MM.1S (cell line): ENCODE measurements at places on chromosomes 3 and 15.

- no peak for DNase-seq
Observed at GRCh38 chr3:145533696-145534095, 627.3 kb downstream of the PLOD2 start.

GRCh38 chr15:71131601-71132362 is 16.5 kb downstream of the THSD4 start:
- DNase-seq, result no peak

DNA sequence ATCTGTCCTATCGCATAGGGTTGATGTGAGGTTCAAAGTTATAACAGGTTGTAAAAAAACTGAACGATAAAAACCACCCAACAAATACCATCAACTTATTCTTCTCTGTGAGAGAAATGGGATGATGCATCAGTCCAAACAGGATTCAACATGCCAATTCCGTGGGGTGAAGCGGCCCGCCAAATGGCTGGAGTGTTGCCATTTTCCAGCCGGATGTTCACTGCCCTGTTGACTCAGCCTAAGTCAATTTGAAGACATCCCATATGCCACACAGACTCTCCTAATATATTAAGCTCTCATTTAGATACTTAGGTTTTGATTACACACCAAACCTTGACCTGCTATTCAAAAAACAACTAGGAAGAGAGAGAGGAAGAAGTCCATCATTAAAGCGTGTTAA is 311.1 kb downstream of the VPS13C start:
- DNase-seq, result no peak

- no peak for DNase-seq
Observed at GRCh38 chr3:134904776-134905646, 110.0 kb downstream of the EPHB1 start.

GRCh38 chr3:194866236-194866635 is 180.6 kb downstream of the FAM43A start:
- DNase-seq, result no peak

GRCh38 chr3:174132006-174132405 is 727.1 kb upstream of the NAALADL2 start:
- no peak for DNase-seq

- DNase-seq, result no peak
Observed at GRCh38 chr3:122810734-122811133, 15.9 kb downstream of the SLC49A4 start.

GRCh38 chr3:100540791-100541334 is 48.4 kb downstream of the TMEM45A start:
- no peak for DNase-seq

DNA sequence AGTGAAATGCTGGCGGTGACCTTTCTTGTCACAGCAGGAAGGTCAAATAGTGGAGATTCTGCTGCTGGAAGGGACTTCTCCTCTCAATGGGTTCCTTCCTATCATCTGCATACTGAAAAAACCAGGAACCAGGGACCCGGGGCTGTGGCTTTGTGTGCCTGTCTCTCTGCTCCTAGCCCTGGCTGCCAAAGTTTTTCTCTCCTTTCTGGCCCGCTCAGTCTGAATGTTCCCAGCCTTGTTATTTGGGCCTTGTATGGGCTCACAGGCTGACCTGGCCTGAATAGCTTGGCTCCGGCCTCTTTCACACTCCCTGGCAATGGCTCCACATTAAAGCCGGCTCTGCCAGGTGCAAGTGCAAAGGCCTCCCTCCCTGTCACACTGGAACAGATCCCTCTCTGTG is 94.7 kb downstream of the LRIG1 start:
- no peak for DNase-seq

DNA sequence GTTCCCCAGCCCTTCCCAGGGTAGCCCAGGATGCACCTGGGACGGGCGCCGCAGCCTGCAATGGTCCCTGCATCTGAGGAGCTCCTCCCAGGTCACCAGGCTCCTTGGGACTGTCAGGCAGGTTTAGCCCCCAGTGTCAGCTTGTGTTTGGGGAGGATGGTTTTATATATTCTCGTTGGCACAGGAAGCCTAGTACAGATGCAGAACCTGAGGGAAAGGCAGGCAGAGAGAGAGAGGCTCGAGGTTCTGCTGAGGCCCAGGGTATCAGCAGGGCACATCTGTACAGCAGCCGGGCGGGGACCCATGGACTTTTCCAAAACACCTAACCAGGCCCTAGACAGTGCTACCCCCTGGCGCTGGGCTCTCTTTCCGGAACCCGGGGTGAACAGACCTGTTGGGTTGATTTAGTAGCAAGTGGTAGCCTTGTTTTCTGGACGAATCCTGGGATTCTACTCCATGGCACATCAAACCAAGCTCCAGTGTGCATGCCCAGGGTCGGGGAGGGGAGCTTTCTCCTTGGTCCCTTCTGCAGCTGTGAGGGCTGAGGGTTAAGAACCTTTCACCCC is 8.6 kb downstream of the PAK6 start:
- DNase-seq, result no peak

- DNase-seq, result no peak
Observed at GRCh38 chr3:40780925-40781406, 256.2 kb downstream of the ZNF621 start.

GRCh38 chr3:30331519-30331918 is 274.9 kb upstream of the TGFBR2 start:
- no peak for DNase-seq

DNA sequence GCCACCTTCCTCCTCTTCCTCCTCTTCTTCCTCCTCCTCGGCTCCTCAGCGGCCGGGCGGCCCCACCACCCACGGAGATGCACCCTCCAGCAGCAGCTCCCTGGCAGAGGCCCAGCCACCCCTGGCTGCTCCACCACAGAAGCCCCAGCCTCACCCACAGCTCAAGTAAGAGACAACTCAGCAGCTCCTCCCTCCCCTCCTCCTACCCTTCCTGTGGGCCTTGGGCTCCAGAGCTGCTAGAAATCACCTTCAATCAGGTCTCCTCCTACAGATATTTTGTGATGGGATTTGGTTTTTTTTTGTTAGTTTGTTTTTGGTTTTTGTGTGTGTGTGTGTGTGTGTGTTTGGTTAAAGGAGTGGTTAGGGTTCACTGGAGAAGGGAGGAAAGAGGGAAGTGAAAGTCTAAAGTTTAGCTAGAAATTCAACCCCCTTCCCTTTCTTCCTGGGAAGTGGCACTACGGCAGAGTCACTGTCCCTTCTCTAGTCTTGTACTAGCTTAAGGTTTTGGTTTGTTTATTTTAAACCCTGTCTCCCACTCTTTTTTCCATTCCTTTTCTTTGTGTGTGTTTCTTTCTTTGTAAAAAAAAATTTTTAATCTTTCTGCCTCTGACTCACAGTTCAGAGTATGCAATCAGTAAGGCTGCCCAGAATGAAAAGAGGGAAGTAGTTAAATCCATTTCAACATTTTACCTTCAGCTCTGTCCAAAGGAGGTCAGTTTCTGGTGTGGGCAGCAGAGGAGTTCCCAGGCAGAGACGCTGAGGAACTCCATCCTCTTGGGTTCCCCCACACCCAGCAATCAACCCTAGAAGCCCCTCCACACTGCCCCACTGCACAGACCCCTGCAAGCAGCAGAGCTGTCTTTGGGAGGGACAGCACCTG is 29.0 kb upstream of the TIMP4 start:
- DNase-seq, result no peak

DNA sequence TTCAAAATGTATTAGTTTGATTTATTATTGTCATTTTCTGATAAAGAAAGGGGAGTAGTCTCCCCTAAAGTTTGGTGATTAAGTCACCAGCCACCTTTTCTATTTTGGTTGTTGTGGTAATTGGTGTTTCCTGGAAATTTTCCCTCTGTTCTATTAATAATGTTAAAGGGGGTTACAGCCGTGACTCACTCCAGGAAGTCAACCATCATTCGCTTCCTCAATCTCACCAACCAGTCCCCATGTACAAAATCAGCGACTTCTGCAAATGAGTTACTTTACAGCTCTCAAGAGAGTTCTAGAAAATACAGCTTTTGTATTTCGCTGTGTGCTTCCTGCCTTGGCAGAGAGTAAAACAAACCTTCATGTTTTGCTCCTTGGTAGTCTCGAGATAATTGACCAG is 285.1 kb downstream of the LPP start:
- DNase-seq, result no peak

DNA sequence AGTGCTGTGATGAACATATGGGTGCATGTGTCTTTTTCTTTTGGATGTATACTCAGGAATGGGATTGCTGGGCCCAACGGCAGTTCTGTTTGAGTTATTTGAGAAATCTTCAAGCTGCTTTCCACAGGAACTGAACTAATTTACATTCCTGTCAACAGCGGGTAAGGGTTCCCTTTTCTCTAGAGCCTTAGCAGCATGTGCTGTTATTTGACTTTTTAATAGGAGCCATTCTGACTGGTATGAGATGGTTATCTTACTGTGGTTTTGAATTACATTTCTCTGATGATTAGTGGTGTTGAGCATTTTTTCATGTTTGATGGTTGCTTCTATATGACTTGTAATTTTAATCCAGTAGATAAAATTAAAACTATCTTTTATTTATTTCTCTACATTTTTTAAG is 1168.6 kb upstream of the ALCAM start:
- no peak for DNase-seq

DNA sequence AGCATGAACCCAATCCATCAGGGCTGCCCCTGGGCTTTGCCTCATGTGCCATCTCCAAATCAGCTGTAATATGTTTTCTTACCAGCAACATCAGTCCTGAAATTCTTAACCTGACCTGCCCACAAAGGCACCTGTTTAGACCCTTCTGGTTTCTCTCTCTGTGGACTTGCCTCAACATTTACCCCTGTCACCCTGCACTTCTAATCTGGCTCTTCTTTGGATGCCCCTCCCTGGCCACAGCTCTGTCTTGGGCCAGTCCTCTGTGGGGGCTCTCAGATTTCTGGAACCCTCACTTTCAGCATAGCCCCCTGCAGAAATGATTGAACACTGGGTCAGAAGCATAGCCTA is 168.7 kb upstream of the STAC start:
- DNase-seq, result no peak

- no peak for DNase-seq
Observed at GRCh38 chr3:138148503-138148902, 16.3 kb upstream of the A4GNT start.

DNA sequence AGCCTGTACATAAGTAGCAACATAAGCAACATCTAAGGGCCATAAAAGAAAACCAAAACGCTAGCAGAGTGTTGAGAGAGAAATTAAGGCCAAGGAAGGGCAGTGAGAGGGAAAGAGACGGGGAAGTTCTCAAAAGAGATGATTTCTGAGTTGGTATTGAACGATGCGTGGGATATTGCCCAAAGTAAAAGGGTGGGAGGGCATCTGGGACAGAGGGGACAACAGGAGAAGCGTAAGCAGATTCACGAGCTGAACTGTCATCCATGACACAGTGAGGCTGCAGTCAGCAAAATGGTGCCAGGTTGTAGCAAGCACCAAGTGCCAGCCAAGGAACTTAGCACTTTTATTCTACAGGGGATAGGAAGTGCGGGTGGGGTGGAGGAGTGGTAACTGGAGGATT is 11.8 kb downstream of the NCEH1 start:
- DNase-seq, result no peak

GRCh38 chr3:118239253-118239652 is 795.4 kb downstream of the IGSF11 start:
- no peak for DNase-seq

DNA sequence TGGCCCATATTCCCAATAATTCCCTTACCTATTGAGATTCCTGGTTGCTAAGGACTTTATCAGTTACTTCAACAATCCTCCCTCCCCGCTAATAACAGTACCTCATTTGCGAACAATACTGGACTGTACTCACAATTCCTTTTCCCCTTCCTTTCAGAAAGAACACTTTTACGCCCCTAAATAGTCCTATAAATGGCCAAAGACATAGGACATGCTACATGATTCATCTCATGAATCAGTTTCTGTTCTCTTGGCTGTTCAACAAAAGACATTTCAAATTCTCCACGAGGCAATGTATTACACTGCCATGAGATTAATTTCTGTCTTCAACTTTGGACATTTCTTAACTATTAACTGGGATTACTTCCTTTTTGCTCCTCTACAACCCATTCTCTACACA is 264.4 kb downstream of the TIGIT start:
- DNase-seq, result no peak

- DNase-seq, result no peak
Observed at GRCh38 chr3:188584162-188584529, 430.2 kb downstream of the LPP start.

GRCh38 chr3:69715204-69715603 is 24.1 kb upstream of the MITF start:
- no peak for DNase-seq

- no peak for DNase-seq
Observed at GRCh38 chr3:11140713-11141104, 13.6 kb upstream of the HRH1 start.

DNA sequence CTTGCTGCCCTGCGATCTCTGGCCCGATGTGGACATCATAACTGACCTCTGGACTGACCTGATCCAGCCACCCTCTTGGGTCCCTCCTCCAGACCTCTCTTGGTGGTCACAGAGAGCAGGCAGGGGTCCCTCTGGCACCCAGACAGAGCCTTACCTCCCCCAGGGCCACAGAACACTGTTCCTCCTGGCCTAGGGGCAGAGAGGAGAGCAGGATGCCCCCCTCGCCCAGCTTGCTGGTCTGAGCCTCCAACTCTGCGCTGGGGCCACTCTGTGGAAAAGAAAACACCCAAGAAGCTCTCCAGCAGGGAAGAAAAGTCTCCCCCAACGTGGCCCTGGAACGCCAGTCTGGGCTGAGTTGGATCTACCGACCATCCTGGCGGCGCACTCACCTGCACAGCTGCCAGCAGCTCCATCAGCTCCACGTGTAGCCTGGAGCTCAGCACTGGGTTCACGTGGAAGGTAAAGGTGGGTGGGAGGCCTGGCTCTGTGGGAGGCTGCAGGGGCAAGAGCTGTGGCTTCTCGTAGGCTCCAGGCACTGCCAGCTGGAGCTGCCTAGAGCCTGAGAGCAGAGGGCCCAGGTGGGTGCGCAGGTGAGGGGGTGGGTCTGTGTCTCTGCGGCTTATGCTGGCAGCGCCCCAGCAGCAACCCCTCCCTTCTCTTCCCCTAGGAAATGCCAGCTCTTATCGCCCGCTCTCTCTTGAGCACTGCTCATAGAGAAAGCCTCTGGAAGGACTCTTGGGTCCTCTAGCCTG is 6.0 kb downstream of the PLA2G4F start:
- no peak for DNase-seq

- no peak for DNase-seq
Observed at GRCh38 chr3:191372122-191372521, 41.8 kb upstream of the UTS2B start.

- no peak for DNase-seq
Observed at GRCh38 chr3:13578251-13578650, 29.3 kb downstream of the FBLN2 start.
